T-helper 9 cell (primary cell): ENCODE measurements at places on chromosomes 5 and 9.

- DNase-seq: no peak
Measured at GRCh38 chr5:8185852-8186251, 316.9 kb downstream of the MTRR start.

DNA sequence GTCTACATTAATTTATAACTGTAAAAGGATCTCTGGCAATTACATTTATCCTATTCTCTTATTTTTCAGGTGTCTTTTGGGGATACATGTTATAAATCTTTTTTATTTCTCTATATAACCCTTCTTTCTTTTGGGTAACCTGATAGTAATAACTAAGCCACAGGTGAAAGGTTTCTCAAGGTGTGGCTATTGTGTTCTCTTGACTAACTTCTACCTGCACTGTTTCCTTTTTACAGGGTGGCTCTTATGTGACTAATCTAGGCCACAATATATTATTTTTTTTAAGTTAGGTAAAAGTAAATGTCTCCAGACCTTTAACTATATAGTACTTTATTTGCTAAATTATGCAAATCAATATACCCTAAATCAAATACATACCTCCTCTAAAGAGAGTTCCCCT lies 193.2 kb downstream of the EFNA5 start:
- no peak for DNase-seq

GRCh38 chr5:32127711-32128110 lies 46.4 kb downstream of the GOLPH3 start:
- no peak for DNase-seq

DNA sequence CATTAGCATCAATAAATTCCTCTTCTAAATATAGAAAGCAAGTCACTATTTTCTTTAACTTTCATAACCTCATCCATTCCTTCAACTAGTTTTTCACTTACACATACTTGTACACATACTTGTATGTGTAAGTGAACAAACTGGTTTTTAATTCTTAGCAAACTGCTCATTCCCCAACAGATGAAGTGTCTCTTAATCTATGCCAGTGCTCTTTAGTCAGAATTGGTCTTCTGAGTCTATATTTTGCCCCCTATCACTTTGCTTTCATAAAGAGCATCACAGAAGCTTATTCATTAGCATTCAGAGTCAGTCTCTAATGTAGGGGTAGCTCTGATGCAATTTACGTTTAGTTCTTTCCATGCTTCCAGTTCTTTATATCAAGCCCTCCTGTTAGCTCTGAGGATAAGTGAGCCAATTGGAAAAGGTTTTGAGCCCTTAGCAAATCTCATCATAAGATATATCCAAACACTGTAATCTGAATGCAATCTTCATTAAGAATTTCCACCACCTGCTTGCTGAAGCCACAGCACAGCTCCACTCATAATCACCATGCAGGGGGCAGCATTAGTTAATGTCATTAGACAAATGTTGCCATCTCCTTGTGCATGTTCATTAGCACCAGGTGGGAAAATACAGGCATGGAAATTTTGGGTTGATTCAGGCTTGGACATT lies 178.5 kb upstream of the SLC24A2 start:
- DNase-seq: no peak

DNA sequence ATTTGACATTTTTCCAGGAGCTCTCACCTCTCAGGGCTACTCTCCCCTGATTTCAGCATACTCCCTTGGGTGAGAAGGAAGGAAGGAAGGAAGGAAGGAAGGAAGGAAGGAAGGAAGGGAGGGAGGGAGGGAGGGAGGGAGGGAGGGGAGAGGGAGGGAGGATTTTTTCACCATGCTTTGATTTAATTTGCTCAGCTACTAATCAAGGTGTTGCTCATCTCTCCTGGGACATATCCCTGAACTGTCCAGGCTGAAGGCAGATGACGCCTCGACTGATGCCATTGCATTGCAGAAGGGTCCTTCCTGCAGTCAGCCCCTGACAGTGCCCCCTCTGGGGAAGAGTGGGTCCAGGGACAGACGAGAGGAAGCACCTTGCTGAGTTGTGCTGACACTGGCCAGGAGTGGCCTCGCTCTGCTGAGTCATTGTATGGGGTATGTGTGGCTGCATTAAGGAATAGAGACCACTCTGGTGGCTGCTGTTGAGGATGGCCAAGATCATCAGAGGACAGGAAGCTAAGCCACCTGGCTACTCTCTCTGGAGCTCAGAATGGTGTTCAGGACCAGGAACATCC lies 43.6 kb upstream of the CRB2 start:
- DNase-seq: no peak

GRCh38 chr9:90998573-90998972 lies 197.0 kb downstream of the SYK start:
- DNase-seq: no peak

DNA sequence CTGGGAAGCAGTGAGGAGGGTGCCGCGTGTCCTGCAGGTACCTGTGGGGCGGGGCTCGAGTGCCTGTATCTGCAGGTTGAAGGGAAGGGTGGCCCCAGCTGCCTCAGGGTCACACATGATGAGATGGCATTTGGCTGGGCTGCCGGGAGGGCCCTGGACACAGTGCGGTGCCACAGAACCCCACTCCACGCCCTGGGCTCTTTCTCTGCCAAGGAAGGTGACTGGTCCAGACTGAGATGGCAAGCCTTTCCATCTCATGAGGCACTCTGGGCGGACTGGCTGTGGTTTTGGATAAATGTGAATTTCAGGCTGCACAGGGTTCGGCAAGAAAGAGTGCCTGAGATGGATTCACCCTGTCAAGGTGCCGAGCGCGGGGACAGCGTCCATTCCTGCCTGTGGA lies 69.4 kb downstream of the FGF18 start:
- no peak for DNase-seq

GRCh38 chr5:96051401-96051830 lies 89.8 kb upstream of the ELL2 start:
- DNase-seq: no peak

- DNase-seq: no peak
Measured at GRCh38 chr5:148205044-148205806, 2.4 kb downstream of the SPINK6 start.

DNA sequence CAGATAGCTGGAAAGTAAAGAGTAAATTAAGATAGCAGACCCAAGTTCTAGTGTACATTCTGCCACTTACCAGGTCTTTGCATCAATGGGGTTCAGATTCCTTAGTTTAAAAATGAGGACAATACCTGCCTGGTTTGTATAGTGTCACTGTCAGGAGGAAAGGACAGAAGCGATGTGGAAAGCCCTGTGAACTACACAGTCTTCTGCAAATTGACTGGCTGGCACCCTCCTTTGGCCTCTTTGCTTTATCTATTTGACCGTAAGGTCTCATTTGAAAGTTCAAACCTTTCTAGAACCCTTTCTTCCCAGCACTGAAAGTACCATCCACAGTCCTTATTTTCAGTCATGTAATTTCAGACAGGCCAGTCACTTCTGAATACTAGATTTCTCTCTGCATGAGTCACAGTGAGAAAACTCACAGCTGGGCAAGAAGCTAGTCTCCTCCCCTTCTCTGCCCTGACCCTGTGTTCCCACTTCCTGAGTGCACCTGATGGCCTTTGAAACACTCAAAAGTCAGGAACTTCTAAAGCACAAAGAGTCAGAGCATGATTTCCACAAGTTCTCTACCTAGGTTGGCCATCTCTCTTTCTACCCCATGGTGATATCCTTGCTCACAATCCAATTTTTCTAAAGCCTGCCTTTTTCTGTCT lies 91.3 kb upstream of the RASEF start:
- DNase-seq: no peak

GRCh38 chr5:54944364-54944763 lies 41.0 kb downstream of the ESM1 start:
- DNase-seq: peak; percentile 23

- no peak for DNase-seq
Measured at GRCh38 chr5:68950125-68950524, 143.7 kb upstream of the SLC30A5 start.

DNA sequence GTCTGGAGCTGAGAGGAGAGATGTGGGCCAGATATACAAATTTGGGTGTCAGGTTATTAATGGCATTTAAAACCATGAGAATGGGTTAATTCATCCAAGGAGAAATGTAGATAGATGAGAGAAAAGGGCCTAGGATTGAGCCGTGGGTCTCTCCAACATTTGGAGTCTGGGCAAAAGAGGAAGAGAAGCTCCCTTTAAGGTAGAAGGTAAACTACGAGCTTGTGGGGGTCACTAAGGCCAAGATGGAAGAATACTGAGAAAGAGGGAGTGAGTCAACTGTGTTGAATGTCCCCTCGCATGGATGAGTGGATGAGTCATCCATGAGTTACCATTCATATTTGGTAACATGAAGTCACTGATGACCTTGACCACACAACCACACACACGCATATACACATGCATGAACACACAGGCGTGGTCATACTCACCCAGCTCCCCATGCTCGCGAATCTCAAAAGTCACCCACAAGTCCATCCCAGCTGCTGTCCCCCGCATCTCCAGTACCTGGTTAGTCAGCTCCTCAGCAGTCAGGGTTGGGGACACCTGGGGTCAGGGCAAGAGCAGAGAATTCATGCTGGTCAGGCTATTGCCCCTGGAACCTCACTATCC lies 6.8 kb upstream of the FCHSD1 start:
- no peak for DNase-seq

GRCh38 chr5:178279723-178280438 lies 47.3 kb upstream of the PHYKPL start:
- DNase-seq: peak; percentile 46

- no peak for DNase-seq
Measured at GRCh38 chr9:70551396-70551795, 136.9 kb upstream of the KLF9 start.

DNA sequence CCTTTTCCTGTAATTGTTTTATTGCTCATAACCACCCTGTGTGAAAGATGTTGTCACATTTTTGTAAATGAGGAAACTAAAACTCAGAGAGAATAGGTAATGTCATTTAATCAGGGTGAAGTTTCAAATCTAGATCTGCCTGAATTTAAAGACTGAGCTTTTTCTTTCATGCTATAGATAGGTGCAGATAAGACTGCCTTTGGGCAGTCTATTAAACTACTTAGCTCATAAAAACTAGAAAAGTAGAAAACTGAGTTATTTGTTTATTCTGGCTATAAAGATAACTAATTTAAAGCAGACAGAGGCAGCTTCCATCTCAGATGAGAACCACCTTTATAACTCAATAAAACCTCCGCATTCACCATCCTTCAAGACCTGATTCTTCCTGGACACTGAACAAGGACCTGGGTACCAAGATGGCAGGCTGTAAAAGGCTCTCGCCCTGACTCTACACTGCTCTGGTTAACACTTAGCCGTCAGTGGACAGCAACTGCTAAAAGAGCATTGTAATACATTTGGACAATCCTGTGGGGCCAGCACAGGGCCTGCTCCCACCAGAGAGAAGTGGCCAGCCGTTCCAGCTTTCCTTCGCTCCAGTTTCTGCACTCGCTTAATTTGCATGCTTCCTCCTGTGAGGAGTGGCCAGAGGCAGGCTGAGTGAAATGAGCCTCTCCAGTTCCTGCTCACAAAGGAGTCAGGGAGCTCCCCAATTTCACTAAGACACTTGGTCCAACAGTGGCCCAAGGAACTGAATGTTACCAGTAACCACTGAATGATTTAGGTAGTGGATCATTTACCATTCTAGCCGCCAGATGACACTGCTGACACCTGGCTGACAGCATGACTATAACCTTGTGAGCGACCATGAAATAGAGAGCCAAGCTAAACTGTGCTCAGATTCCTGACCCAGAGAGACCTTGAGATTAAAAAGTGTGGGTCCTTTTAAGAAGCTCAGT lies 566.4 kb downstream of the EFNA5 start:
- DNase-seq: no peak

DNA sequence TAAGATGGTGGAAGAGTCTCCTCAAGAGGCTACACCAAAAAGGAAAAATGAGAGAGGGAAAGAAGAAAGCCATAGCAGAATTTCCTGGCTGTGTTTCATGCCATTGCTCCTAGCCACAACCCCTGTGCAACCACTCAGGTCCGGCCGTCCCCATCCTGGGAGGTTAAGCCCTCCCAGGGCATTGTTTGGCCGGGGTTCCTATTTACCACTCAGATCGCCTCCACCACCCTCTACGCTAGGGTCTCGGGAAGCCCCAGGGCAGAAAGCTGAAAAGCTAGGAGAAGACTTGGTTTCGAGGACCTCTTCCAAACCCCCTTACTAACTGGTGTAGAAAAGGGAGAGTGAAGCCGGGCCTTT lies 715 bp downstream of the RC3H2 start:
- DNase-seq: no peak

GRCh38 chr5:40401284-40402006 lies 278.3 kb upstream of the PTGER4 start:
- DNase-seq: no peak

DNA sequence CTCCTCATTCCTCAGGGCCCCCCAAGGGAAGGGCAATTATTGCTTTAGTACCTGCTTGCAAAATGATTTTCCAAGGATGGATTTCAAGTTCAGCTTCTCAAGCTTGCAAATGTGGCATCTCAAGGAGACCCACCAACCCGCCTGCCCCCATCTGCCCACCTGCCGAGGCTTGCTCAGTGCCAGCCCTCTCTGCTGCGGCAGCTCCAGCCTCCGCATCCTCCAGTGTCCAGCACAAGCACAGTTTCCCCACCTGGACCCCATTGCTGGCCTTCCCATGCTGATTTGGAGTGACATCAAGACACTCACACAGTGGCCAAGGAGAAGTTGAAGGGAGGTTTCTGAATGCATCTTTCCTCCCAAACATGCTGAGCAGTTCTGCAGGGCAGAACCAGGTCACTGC lies 31.2 kb downstream of the MED10 start:
- no peak for DNase-seq

GRCh38 chr9:85716031-85716877 lies 25.5 kb downstream of the AGTPBP1 start:
- no peak for DNase-seq

DNA sequence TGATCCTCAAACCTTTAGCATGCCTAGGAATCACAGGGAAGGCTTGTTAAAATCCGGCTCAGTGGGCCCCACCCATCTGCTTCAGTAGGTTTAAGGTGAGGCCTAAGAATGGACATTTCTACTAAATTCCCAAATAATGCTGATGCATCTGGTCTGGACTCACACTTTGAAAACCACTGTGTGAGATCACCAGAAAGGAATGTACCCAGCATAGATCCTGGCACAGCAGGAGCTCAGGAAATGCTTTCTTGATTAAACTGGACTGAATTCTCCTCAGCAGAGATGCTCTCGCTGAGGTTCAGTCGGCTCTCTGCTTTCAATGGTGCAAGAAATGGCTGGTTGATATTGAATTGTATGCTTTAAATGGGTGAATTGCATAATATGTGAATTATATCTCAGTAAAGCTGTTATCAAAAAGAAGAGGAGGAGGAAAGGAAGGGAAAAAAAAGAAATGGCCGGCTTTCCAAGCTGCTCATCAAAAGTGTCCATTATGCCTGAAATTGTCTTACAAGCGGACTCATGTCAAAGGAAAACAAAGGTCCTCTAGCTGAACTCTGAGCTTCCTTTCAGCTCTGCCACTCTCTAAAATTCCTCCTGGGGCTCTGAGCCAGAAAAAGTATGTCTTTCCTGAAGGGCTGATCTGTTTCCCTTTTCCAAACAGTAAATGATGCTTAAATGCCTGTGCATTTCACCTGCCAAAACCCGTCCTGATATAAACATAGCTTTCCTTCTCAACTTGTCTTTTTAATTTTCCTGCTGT lies 77.6 kb upstream of the SAP30L start:
- DNase-seq: no peak

- no peak for DNase-seq
Measured at GRCh38 chr5:96648023-96648422, 14.2 kb upstream of the CAST start.
